ENCODE measurements at places on chromosomes 5 and 9.

DNA sequence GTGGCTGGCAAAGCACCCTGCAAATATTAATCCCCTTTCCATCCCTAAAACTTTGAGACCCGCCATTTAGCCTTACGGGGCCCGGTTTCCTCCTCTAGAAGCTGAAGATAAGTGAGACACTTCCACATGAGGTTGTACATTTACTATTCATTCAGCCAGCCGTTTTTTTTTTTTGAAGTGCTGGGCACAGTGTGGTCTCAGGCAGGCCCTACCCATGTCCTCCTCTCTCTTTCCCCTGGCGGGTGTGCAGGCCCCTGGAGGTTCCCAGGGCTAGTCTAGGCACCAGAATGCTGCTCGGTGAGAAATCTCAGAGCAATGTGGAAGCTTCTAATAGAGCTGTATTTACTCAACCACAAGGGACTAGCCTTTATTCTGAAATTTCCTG lies 107.4 kb upstream of the LARP1 start:
- no peak for DNase-seq

DNA sequence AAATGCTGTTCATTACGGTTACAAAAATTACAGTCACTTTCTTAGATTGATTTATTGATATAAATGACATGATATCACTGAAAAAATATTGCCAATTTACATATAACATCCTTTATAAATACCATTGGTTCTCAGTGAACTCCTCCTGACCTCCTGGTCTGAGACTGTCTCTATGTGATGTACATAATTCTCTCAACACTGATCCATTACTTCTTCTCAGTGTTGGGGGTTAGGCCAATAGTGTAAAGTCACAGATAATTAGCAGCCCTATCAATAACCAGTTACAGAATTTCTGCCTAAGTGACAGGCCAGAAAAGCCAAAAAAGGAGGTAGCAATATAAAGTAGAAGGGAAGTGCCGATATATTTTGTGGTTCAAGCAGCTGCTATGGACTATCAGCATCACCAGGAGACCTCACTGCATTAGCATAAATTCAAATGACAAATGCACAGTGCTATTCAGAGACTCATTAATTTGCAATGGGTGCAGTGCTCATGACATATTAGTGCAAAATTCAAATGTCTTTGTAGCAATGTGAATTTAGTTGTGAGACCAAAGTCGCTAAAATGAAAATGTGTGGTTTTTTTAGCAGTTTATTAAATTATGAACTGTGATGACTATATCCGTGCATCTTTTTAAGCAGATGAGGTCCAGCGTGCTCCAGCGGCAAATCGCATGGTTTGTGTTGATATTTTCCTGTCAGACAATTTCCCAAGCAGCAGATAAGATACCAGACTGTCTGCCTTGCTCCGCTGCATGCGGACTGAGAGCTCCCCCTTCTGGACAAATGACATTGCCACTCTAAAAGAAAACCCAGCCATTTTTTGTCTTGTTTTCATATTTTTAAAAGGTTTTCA lies 144.6 kb downstream of the CETN3 start:
- no peak for DNase-seq

GRCh38 chr9:71544464-71544863 lies 223.8 kb downstream of the CEMIP2 start:
- no peak for DNase-seq

DNA sequence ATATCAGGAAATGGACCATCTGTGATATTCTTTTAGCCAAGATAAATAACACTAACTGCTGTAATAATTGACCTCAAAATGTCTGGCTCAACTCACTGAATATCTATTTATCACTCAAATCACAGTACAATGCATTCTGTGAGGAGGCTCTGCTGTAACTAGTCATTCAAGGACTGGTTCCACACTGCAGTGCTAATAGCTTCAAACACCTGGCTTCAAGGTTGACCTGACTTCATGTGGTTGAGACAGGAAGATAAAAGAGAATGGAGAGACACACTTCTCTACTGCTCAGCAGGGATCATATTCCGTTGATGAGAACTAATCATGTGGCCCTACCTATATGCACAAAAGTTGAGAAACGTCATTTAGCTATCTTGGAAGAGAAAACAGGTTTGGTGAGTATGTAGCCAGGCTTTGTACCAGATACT lies 3.4 kb upstream of the RHOBTB3 start:
- no peak for DNase-seq

DNA sequence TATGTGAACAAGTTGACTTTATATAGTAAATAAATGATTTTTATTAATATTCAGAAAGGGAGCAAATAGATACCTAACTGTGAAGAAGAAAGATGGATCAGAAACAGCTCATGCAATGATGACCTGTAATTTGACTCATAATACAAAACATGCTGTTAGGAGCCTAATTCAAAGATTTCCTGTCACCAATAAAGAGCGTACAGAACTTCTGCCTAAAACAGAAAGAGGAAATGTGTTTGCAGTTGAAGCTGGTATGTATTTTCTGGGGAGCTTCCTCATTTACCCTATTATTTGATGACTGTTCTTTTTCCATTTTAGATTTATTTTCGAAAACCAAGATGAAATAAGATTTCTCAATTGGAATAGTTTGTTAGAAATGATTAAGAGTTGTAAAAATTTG lies 11.4 kb downstream of the YTHDC2 start:
- no peak for DNase-seq

GRCh38 chr5:161064297-161064696 lies 212.3 kb upstream of the ATP10B start:
- no peak for DNase-seq

- DNase-seq, result no peak
Measured at GRCh38 chr5:96566833-96567587, 95.2 kb upstream of the CAST start.

GRCh38 chr5:159216454-159216853 lies 7.1 kb upstream of the RNF145 start:
- DNase-seq, result no peak
